ENCODE measurements at places on chromosomes 5 and 9.
A peak's percentile ranks its signal among the peaks of the same experiment; 100 is the strongest.

GRCh38 chr9:121830441-121831140 lies 179.2 kb downstream of the DAB2IP start:
- no peak for DNase-seq

DNA sequence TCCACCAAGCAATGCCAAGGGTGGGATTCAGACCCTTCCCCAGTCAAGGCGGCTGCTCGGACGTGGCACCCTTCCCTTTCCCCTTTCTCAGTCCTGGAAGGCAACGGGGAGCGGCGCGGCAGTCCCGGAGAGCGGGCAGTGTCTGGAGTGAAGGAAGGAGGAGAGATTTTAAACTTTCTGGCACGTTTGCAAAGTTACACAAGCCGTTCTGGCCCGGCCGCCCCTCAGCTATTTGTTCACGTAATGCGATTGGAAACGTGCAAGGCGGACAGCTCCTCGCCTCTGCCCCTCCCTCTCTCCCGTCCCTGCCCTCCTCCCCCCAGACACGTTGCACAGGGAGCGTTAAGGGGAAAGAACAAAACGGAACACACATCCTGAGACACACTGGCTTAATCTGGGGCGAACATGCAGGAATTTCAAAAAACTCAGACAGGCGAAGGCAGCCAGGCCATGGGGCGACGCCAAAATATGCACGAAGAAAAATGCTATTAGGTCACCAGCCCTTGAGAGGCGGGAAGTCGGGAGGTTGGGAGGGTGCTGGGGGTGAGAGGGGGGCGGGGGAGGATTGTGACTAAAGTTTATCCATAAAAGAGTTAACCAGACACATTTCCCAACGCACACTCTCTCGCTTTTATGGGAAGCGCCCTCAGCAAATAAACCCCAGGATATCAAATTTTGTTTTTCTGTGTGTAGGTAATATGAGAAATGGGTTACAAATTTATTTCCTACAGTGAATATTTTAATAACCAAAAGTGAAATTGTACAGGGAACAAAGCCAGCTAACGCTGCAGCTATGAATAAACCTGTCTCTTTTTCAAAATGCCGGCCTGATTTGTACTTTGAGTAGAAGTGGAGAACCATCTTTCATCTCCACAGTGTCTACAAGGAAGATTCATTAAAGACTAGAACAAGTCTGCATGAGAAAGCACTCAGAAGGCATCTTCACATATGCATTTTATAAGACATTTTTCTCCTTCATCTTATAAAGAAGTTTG lies at the start of gene LOX:
Gene LOX (minus strand): TSS at position 144 of the 995 bp plus-strand sequence. CDS start 274 bp downstream, outside the sequence.
- peak; percentile 21 for DNase-seq

DNA sequence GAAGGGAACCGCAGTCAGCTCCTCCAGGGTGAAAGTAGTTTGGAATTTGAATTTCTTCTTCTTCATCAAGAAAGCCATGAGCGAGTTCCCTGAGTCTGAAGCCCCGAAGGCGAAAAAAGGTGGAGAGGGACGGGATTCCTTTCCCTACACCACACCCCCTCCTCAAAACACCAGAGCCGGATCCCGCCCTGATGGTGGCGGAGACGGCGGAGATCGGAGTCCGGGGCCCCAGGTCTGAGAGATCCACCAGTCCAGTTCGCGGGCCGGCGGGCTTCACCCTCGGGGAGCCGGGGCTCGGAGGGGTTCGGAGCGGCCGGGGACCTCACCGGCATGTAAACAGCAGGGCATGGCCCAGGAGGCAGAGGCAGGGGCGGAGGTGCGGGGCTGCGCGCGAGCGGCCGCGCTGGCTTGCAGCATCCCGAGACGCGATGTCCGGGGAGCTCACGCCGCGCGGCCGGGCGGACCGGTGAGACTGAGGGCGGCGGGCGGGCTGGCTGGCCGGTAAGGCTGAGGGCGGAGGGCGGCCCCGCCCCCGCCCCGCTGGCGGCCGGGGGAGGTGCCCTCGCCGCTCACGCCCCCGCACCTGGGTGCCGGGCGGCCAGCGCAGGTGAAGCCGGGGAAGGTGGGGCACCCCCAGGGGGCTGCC lies 606 bp downstream of the EEIG1 start:
- DNase-seq, result peak; percentile 15

- no peak for DNase-seq
Measured at GRCh38 chr9:95635986-95636671, 119.4 kb upstream of the PTCH1 start.

DNA sequence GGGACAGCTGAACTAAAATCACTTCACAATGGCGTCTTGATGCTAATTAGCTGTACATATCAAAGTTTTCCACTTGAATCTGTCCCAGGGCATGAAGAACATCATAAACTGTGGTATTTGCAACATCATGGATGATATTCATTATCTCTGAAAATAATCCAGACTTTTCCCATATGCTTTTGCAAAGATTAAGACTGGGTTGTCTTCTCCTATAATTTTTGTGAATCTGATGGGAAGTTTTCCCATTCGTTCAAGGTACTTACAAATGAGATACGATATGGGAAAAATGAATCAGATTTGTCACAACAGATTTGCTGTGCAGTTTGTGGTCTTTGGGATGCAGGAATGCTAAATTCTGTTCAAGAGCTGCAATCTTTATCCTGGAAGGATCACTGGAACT lies 17.4 kb upstream of the ADAMTS16 start:
- no peak for DNase-seq

- peak; percentile 9 for DNase-seq
Measured at GRCh38 chr5:78269088-78269703, 25.3 kb downstream of the AP3B1 start.

DNA sequence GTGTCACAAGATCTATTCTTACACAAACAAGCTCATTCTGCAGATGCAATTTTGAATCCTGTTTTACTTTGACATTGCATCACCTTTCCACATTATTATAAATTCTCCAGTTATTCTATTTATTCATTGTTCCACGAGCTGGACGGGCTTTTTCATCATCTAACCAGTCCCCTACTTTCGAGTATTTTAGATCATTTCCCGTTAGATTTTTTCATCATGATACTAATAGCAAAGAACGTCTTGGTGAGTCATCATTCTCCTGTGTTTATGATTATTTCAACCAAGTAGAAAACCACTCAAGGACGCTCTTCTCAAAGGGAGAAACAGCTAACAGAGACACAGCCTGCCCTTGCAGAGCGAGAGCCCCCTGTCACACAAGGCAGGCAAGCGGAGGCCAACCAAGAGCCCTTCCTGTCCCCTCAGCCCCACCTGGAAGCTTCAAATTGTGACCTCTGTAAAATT lies 15.1 kb downstream of the BBLN start:
- no peak for DNase-seq

DNA sequence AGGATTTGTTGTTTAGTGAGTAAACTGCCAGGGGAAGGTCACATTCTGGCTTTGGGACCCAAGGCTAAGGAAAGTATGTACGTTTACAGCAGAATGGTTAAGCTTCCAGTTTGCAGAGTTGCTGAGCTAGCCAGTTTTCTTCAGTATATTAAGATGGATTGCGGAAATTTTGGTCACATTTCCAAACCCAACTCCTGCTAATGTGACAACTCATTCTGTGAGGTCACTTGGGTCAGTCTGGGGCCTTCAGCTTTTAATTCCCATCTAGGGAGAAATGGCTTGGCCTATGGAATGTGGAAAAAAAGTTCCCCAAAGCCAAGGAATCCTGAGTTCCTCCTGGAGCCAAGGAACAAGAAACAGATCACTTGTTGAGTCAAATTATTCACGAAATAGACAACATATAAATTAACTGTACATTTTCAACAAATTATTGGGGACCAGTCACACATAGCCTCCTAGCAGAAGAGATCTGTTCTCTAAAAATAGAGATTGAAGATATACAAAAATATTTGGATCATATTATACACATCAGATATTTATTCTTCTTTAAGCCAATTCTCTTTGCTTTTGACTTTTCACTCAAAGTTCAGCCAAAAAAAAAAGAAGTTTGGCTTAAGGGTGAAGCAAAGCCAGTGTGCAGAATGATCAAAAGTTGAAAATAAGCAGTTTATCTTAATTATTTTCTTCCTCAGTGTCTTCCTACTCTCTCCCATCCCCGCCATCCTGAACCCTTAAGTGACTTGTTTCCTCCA lies 8.8 kb downstream of the KCNV2 start:
- no peak for DNase-seq

DNA sequence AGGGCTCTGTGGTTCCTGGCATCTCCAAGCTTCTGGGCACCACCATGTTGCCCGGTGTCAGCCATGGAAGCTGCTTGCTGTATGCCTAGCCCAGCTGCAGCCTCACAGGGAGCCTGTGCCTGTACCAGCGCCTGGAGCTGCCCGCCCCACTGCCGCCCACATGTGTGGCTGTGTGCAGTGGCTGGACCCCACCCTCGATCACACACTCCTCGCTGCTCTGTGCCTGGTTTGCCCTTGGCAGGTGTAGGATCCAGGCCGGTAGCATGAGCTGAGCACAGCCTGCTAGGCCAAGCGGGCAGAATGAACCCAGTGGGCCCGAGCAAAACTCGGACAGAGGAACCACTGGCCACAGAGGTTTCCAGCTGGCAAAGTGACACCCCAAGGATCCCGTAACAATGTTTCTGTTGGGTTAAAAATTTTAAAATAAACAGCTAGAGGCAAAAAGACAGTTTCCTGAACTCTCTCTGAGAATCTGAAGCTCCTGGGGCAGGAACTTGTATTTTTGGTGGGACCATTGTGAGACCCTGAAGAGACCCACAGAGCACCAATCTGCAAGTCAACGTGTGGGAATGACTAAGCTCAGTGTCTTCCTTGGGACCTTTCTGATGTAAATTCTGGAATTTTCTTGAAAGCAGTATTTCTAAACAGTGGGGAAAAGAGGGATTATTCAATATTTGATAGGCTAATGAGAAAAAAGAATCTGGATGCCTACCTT lies 73.1 kb upstream of the CCDC112 start:
- no peak for DNase-seq

GRCh38 chr5:151001436-151001835 lies 19.0 kb upstream of the GPX3 start:
- DNase-seq, result no peak

- DNase-seq, result peak; percentile 41
Measured at GRCh38 chr5:54883374-54884194, 101.8 kb downstream of the ESM1 start.

DNA sequence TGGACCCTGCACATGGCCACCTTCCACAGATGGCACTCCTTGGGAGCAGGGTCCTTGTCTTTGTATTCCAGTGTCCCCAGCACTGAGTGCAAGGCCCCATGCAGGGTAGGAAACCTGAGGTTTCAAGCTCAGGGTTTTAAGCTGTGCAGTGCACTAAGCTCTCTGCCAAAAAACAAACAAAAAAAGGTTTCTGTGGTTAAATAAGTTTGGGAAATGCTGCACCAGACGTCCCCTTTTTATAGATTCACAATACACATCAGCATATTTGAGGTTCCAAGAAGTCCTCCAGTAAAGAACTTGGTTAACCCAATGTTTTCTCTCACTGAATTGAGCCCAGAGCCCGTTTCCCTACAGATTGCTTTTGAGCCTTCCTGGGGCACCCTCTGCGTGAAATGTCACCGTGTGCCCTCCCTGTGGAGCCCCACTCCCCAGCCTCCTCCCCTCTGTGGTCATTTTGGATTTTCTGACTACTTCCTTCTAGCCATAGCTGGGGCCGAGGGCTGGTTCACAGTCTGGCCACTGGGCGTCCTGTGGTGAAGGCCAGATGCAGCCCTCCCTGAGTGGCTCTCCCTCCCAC lies 17.1 kb downstream of the DELE1 start:
- DNase-seq, result peak; percentile 77

- DNase-seq, result no peak
Measured at GRCh38 chr9:81562231-81563019, 126.9 kb downstream of the TLE1 start.

- no peak for DNase-seq
Measured at GRCh38 chr5:65062469-65063083, 293.8 kb downstream of the CWC27 start.

GRCh38 chr5:68318955-68319705 lies 103.6 kb downstream of the PIK3R1 start:
- peak; percentile 24 for DNase-seq

DNA sequence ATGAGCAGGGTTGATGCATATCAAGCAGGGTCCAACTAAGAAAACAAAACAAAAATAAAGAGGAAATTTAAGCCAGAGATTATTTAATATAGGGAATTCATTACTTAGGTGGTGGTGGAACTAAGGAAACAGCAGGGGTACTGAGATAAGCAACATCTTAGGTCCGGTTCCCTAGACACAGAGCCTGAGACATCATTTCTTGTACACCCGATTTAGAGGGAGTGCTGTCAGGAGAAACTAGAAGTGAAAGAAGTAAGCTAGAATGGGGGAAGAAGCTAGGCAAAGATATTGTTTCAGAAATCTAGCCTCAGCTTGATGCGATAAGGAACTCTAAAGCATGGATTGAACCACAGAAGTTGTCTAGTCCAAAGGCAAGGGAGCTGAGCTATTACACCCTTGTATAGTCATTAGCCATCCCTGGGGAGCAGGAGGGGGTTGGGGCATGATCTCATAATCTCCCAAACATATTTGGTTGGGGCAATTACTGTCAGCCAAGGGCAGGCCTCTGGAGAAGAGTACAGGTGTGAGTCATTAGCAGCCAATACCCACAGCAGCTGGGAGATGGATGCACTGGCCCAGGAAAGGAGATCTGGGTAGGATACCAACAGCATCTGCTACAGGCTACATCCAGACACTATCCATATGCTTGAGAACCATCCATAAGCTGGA lies 194.5 kb downstream of the ARL15 start:
- no peak for DNase-seq

GRCh38 chr9:119968836-119969707 lies 599.8 kb upstream of the BRINP1 start:
- DNase-seq, result peak; percentile 85

GRCh38 chr5:38319491-38319890 lies 61.1 kb downstream of the EGFLAM start:
- DNase-seq, result no peak

- no peak for DNase-seq
Measured at GRCh38 chr5:168307925-168308584, 16.6 kb downstream of the WWC1 start.
